ENCODE measurements at places on chromosomes 4 and X. TPM values are rescaled to one million over a fixed set of nuclear protein-coding genes. Genes with fewer than 3 reads are reported as not detected.

Gene EGFL6
- not detected for polyA plus RNA-seq

Gene AKAP14
- not detected for polyA plus RNA-seq

Gene PDE6B
- 25.2 TPM for polyA plus RNA-seq

Gene CCKAR
- not detected for polyA plus RNA-seq

Gene MAGEA9B
- 0.04 TPM for polyA plus RNA-seq

Gene ANXA3
- not detected for polyA plus RNA-seq

- DNase-seq, result no peak
Measured at GRCh38 chrX:44002567-44002966, 29.4 kb upstream of the NDP start.

- DNase-seq, result no peak
Measured at GRCh38 chr4:45638641-45639040, 485.2 kb downstream of the GABRG1 start.

DNA sequence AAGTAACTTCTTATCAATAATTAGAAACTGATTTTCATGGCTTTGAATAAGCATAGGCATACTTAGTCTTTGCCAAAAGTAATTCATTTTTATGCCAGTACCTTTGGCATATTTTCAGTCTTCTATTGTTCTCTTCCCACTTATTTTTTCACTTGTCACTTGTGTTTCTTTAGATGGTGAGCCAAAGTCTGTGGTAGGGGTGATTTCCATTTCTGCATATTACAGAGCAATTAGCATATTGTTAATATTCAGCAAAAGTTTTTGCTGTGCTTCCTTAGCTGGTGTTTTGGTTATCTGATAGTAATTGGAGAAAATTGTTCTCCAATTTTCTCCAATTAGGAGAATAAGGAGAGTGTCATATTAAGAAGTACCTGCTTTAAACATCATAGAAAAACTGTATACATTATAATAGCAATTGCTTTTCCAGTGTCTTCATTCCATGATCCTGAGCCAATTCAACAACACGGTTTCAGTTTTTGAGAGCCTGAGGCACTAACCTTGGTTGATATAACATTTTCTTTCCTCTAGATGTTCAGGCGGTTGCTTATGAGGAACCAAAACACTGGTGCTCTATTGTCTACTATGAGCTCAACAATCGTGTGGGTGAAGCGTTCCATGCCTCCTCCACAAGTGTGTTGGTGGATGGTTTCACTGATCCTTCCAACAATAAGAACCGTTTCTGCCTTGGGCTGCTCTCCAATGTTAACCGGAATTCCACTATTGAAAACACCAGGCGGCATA, 64.7 kb downstream of the SMAD1 start:
- no peak for DNase-seq

- no peak for DNase-seq
Measured at GRCh38 chrX:17860179-17860780, 818 bp downstream of the RAI2 start.

GRCh38 chr4:54553001-54553400, 104.8 kb upstream of the KIT start:
- no peak for DNase-seq

DNA sequence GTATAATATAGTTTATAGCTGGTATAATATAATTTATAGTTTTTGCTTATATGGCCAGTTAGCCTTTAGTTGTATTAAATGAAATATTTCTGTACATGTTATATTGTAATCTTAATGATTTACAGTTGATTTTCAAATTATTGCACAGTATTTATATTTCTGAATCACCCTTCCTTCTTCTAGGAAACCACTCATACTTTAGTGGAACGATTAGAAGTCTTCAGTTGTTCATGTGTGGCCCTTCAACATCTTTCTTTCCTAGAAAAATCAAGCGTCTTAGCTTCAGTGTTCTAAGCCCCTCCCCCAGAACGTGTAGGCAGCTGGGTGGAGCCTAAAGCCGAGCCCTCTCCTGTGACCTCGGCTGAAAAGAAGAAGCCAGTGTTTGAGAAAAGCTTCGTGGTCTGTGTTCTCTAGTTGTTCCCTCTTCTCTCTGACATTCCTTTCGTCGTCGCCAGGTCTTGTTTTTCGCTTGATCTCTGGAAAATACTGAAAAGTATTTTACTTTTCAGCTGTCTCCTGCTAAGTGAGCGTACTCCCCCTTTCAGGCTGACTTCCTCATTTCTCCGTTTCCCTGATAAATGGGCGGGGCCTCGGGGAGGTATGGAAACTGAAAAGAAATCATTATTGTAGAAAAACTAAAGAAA, at the start of gene C4orf33:
C4orf33 (plus strand) TSS at position 342 of the 644 bp plus-strand sequence. CDS start 6,459 bp downstream, outside the sequence.
- peak; percentile 88 for DNase-seq

DNA sequence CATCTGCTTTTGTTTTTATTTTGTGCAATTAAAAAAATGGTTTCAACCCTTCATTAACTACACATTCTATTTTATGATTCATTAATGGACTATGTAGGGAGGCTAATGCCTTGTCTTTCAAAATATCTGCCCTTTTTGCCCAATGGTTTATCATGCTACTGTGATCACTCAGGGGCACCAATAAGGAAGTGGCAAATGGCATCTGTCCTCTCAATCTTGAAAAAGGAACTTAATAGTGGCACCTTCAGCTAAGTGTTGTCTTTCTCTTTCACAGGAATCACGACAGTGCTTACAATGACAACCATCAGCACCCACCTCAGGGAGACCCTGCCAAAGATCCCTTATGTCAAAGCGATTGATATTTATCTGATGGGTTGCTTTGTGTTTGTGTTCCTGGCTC, 57.1 kb downstream of the COMMD8 start:
- peak; percentile 8 for DNase-seq

GRCh38 chr4:104500442-104500841, 5.7 kb upstream of the CXXC4 start:
- no peak for DNase-seq

DNA sequence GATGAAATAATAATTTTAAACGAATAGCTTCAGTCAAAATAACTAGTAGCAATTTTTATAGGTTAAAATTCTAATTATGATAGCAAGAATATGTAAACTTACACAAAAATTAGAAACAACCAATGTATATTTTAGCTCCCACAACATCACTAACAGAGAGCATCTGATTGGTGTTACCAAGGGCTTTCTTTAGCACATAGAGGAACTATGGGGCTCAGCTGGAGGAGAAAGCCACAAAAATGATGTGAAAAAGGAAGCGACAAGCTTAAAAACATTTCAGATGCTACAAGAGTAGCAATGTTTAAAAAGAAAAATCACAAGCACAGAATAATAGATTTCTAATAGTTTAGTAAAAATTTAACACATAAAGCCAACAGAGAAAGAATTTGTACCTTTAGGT, 56.3 kb downstream of the ATP8A1 start:
- DNase-seq, result peak; percentile 30

DNA sequence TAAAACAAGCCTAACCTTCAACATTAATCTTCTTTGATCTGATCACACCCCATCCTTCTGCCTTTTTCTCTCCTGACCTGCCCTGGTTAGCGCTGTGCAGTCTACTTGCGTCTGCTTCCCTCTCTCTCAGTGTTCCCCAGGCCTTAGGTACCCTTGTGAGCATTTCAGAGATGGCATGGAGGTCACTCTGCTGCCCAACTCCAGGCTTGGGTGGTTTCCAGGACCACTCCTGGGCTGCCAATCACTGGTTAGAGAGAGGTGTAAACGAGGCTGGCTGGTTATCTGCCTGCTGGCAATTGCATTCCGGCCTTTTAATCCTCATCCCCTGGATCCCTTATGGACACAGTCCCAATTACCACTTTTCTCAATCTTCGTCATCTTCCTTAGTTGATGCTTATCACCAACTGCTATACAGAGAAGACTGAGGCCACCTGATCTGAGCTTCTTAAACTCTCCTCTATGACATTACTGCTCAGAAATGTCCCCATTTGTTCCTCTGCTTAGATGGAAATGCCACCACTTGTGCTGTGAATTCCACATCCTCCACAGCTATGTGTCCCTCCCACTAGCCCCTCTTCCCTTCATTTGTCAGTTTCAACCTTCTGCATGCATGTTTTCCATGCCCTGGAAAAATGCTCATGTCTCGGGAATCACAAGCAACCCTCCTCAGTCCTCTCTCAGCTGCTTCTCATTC, 29.0 kb upstream of the BCLAF3 start:
- DNase-seq, result no peak

DNA sequence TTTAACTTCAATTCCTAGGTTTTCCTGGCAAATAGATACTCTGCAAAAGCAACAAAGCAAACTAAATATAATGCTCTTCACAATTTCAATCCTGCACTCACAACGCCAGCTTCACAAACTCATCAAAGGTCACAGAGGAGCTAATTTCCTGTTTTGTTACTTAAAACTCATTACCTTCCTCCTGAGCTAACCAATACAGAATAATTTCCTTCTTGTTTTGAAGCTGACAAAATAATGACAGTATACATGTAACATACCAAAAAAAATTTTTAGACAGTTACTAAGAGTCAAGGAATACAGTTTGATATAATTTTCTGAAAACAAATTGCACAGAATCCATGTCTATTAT, 17.9 kb downstream of the CNOT6L start:
- DNase-seq, result no peak

GRCh38 chr4:92825256-92825655, 521.5 kb downstream of the GRID2 start:
- DNase-seq, result no peak

GRCh38 chr4:24213961-24214360, 324.1 kb upstream of the PPARGC1A start:
- no peak for DNase-seq

GRCh38 chrX:39308126-39308525, 506.9 kb downstream of the MID1IP1 start:
- DNase-seq, result no peak
